ENCODE measurements at places on chromosomes 1 and 21. TPM values are rescaled to one million over a fixed set of nuclear protein-coding genes. Genes with fewer than 3 reads are reported as not detected.

The OR2L5 gene
- total RNA-seq = 0.44 TPM

- DNase-seq = no peak
Observed at GRCh38 chr1:162709870-162710269, 77.6 kb downstream of the DDR2 start.

GRCh38 chr1:201682964-201683363 is 144.0 kb downstream of the NAV1 start:
- no peak for DNase-seq

GRCh38 chr1:24094554-24094953 is 17.4 kb downstream of the MYOM3 start:
- no peak for DNase-seq

DNA sequence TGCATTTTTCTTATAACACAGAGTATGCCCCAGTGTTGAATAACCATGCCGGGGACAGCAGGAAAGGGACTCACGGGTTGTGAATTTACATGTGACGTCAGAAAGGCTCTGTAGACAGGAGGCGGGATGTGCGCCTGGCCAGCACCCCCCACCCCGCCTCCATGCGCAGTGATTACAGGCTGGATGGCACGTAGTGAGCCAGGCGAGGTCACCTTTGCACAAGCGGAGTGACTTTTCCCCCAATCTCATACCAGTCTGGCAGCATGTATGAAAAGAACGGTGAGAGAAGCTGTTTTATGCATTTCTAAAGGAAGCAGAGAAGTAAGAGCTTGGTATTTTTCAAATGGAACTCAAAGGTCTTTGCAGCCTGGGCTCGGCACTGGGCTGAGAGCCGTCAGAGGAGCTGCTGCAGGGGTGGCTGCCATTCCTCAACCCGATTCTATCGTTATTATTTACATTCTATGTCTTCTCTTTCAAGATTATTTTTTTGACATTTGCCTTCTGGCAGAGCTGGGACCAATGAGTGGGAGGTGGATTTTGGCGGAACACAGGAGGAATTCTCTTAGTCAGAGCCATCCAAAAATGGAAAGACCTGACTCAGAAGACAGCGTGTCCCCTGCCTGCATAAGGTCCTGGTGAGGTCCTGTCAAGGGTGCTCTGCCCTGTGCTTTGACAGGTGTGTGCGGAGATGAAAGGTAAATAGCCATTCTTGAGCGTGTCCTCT is 115.6 kb upstream of the SLC45A1 start:
- no peak for DNase-seq
